ENCODE measurements at places on chromosomes 16 and 17. TPM values are rescaled to one million over a fixed set of nuclear protein-coding genes. Genes with fewer than 3 reads are reported as not detected.

The C16orf90 gene
- total RNA-seq: not detected

The RND2 gene
- total RNA-seq: 0.18 TPM

The SLC47A1 gene
- total RNA-seq: 3.4 TPM

The SPAG7 gene
- 56.9 TPM for total RNA-seq

All from endothelial cell of coronary artery (primary cell).